Glomerular endothelial cell (primary cell): ENCODE measurements at places on chromosomes 7 and 10.

GRCh38 chr7:106655703-106656498, 5.1 kb downstream of the CCDC71L start:
- no peak for DNase-seq

GRCh38 chr7:138713191-138713590, 12.0 kb upstream of the SVOPL start:
- DNase-seq, result no peak

DNA sequence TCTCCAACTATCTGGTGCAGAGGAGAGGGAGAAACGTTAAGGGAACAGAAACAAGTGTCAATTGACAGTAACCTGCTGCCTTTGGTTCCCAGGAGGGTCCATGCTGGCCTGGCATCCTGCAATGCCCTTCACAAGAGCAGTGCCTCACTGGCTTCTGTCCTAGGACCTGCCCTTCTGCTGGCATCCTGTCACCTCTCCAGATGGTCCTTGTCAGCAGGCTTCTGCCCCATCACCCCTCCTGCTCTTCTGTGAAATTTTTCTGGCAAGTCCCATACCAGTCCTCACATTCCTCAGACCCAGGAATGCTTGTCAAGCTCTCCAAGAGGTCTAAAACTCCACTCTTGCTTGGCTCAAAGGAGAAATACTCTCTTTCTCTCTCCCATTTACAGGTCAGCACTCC, 34.2 kb downstream of the C10orf67 start:
- no peak for DNase-seq

GRCh38 chr10:76287856-76288255, 856.4 kb downstream of the LRMDA start:
- no peak for DNase-seq

GRCh38 chr7:29808075-29808801, 1.9 kb downstream of the WIPF3 start:
- no peak for DNase-seq

DNA sequence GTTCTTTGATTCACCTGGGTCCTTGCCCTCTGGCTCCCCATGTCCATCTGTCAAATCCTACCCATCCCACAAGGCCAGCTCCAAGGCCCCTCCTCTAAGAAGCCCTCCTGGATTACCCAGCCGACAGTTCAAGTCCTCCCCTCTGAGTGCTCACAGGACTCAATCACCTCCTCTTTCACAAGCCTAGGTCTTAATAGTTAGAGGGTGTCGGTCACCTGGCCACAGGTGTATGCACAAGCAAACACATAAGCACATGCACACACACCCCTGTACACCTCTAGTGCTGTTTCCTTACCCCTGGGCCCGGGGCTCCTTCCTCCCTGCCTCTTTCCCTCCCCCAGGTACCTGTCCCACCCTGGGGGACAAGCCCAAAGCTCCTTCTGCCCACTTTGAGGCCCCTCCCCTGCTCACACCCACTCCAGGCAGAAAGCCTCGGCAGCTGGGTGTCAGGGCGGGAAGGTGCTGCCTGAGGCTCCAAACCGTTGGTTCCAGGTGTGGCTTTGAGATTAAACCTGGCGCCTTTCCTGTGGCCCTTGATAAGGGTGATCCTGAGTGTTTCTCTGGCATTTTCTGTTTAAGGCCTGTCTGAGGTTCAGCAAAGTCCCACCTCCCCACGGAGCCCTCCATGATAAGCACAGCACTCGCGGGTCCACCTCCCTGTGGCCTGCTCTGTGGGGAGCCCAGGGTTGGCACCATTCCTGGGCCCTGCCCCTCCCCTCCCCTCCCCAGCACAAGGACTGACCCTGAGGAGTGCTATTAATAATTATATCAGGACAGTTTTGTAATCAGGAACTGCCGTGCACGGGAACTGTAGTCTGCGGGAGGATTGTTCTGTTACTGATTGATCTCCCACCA, 14.6 kb upstream of the AQP1 start:
- no peak for DNase-seq

- no peak for DNase-seq
These were observed 48.1 kb downstream of the PDLIM1 start for GRCh38 chr10:95242581-95243317.

- DNase-seq, result no peak
These were observed 288.6 kb downstream of the NEBL start for GRCh38 chr10:20608503-20608902.

DNA sequence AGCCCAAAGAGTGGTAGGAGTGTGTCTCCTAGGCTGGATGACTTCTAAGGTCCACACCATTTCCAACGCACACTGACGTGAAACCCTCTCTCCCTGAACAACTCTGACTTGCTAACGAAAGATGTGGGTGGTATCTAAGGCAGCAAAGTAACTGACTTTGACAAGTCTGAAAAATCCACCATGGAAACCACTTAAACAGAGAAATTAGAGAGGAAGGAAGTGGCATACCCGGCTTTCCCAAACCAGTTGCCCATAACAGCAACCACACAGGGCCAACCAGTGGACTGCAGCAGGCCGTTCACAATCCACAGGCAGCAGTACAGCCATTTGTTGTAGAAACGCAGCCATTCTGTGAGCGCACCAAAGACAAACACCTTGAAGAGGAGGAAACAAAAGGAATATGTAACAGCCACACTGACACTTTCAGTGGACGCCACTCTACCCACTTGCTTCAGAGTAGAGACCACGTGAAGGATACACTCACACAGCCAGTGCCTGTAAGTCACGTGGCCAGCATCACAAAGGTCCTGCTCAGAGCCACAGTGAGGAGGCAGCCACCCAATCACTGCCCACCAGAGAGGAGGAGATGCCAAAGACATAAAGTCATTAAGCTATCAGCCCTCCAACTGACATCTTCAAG, 39.8 kb downstream of the SLC37A3 start:
- no peak for DNase-seq

- no peak for DNase-seq
These were observed 4.4 kb downstream of the EIF3B start for GRCh38 chr7:2358968-2359527.

GRCh38 chr10:71040343-71040742, 152.0 kb upstream of the PCBD1 start:
- DNase-seq, result no peak

- no peak for DNase-seq
These were observed 76.3 kb downstream of the CACNB2 start for GRCh38 chr10:18216482-18216881.

GRCh38 chr10:65620404-65621048, 1305.3 kb upstream of the LRRTM3 start:
- DNase-seq, result no peak

- DNase-seq, result no peak
These were observed 70.7 kb upstream of the NPY start for GRCh38 chr7:24213311-24213710.

- no peak for DNase-seq
These were observed 502.9 kb downstream of the HTR7 start for GRCh38 chr10:90354914-90355313.

DNA sequence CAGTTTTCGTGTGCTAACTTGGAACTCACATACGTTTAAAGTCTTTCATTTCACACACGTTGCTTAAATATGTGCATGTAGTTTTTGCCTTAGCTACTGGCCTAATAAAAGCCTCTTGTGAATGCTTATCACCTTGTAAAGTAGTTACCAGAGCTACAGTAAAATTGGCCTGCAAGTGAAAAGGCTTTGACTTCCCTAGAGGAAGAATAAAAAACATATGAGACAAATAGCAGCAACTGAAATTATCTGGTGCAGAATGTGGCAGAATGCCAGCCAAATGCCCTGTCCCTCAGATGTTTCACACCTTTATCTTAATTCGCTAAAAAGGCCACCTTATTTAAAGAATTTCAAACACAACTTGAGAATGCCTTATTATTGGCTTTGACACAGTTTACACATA, 28.1 kb upstream of the RPA3 start:
- no peak for DNase-seq
